ENCODE measurements at places on chromosomes 2 and 18.

- no peak for DNase-seq
Measured at GRCh38 chr2:173044686-173045085, 31.0 kb upstream of the MAP3K20 start.

GRCh38 chr2:98541906-98542305 lies 66.4 kb downstream of the COA5 start:
- DNase-seq = no peak

GRCh38 chr2:207784898-207785297 lies 15.2 kb upstream of the FZD5 start:
- DNase-seq = no peak

DNA sequence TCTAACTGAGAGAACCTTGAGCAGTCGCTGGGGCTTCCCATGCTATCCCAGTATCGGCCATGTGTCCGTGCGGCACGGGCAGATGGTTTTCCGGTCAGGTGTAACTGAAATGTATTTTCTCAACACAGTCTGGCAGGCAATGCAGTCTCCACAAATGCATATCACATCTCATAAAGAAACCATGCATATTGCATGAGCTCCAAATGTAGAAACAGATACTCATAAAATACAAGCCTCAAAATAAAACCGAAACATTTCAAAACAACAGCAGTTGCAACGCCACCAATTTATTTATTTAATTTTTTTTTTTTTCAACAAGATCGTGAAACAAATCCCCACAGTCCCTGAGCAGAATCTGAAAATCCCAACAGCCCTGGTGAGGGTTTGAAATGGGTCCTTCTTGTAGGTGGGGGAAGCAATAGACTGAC lies 299.4 kb downstream of the LPIN1 start:
- no peak for DNase-seq

GRCh38 chr2:213232649-213233437 lies 51.4 kb upstream of the SPAG16 start:
- DNase-seq = peak; percentile 43

DNA sequence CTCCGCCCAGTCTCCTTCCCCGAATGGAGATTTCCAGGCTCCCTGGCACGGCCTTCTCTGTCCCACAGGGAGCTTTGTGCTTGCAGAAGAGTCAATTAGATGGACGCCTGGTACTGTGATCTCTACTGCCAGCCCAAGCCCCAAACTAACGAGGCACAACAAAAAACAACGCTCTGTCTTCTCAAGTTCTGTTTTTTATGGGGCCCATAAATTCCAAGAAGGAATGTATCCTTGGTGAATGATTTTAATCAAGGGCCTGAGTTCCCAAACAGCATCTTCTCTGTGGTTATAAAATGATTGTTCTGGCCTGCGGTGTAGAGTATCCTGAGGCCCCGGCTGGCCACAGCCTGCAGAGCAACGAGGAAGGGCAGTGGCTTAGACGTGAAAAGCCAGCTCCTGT lies 219.5 kb downstream of the CLIP4 start:
- DNase-seq = no peak

DNA sequence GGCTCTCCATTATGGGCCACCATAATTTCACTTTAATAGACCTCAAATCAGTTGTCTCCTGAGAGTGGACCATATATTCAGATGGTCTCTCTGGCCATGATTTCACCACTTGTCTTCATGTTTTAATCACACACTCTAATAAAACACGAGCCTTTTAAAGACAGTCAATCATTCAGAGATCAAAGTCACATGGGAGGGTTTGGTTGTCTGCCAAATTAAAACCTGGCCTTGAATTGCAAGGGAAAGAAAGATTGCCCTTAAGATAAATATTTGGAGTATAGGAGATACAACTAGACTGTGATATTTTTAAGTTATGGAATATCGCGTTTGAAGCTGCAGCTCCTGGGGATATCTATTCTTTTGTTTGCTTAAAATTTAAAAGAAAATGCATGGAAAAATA lies 377.8 kb upstream of the DDX18 start:
- no peak for DNase-seq

- no peak for DNase-seq
Measured at GRCh38 chr2:240147911-240148587, 7.6 kb upstream of the OTOS start.

- no peak for DNase-seq
Measured at GRCh38 chr2:127233710-127234109, 13.6 kb upstream of the CYP27C1 start.

GRCh38 chr2:218223046-218223445 lies 6.1 kb downstream of the ARPC2 start:
- peak; percentile 65 for DNase-seq

GRCh38 chr2:164535280-164536025 lies 85.8 kb downstream of the GRB14 start:
- DNase-seq = no peak

GRCh38 chr2:15665067-15665942 lies 73.6 kb downstream of the DDX1 start:
- DNase-seq = no peak

DNA sequence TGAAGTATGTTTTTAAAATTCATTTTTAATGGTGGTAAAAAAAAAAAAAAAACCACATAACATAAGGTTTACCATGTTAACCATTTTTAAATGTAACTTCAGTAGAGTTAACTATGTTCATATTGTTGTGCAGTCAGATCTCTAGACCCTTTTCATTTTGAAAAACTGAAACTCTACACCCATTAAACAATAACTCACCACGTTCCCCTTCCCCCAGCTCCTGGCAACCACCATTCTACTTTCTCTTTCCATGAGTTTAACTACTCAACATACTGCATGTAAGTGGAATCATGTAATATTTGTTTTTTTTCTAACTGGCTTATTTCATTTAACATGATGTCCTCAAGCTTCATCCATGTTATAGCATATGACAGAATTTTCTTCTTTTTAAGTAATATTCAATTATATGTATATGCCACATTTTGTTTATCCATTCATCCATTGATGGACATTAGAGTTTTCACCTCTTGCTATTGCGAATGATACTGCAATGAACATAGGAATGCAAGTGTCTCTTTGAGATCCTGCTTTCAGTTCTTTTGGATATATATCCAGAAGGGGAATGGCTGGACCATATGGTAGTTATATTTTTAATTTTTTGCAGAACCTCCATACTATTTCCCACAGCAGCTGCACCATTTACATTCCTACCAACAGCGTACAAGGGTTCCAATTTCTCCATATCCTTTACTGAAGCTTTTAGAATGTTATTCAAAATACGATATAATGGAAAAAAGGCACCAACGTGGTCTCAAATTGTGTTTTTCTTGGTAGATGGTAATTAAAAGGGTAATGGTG lies 91.0 kb downstream of the SPTBN1 start:
- DNase-seq = no peak

- DNase-seq = no peak
Measured at GRCh38 chr18:36196238-36196995, 9.1 kb downstream of the MOCOS start.

- no peak for DNase-seq
Measured at GRCh38 chr2:26709323-26710110, 17.0 kb downstream of the KCNK3 start.
